Osteoblast (primary cell): ENCODE measurements at places on chromosomes 4 and X. TPM values are rescaled to one million over a fixed set of nuclear protein-coding genes. Genes with fewer than 3 reads are reported as not detected.
A peak's percentile ranks its signal among the peaks of the same experiment; 100 is the strongest.

The GPR34 gene
- 0.72 TPM in 1 of 2 replicates, not detected in the other for total RNA-seq

The SHROOM2 gene
- 6.2 and 8.0 TPM in 2 replicates for total RNA-seq

The TEX28 gene
- total RNA-seq, result not detected in 2 replicates

The ASB9 gene
- total RNA-seq, result not detected in 2 replicates

The CFAP99 gene
- total RNA-seq, result under 0.01 TPM in 2 replicates

The PNCK gene
- 0.29 and 0.36 TPM in 2 replicates for total RNA-seq

- no peak for DNase-seq
These were observed 312.9 kb downstream of the TRIML1 start for GRCh38 chr4:188452097-188452496.

DNA sequence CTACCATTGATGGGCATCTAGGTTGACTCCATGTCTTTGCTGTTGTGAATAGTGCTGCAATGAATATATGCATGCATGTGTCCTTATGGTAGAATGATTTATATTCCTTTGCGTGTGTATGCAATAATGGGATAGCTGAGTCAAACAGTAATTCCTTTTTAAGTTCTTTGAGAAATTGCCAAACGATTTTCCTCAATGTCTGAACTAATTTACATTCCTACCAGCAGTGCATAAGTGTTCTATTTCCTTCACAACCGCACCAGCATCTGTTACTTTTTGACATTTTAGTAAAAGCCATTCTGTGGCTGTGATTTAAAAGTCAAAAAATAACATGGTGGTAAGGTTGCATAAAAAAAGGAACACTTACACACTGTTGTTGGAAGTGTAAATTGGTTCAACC lies 103.1 kb upstream of the FAM47B start:
- DNase-seq, result no peak

DNA sequence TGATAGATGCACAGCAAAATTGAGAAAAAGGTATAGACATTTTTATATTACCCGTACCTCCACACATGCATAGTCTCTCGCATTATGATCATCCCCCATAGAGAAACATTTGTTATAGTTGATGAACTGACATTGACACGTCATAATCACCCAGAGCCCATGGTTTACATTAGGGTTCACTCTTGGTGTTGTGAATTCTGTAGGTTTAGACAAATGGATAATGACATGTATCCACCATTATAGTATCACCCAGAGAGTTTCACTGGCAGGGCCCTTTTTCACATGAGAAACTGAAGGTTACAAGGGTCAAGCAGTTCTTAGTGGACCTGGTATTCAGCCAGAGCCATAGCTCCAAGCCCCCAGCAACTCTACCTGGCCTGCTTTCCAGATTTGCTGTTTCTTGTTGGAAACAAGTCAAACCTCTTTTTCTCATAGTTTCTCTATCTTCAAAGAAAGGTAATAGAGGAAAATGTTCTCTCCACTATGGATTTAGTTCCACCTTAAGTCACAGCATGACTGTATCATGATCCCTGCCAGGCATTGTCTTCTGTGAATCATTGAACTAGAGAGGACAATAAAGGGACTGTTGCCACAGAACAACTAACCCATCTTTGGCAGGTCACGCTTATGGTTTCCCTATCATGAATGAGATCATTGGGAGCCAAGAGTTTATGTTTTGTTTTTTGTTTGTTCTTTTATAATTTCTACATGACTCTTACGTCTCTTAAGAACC lies 64.0 kb downstream of the HHIP start:
- DNase-seq, result peak; percentile 4

DNA sequence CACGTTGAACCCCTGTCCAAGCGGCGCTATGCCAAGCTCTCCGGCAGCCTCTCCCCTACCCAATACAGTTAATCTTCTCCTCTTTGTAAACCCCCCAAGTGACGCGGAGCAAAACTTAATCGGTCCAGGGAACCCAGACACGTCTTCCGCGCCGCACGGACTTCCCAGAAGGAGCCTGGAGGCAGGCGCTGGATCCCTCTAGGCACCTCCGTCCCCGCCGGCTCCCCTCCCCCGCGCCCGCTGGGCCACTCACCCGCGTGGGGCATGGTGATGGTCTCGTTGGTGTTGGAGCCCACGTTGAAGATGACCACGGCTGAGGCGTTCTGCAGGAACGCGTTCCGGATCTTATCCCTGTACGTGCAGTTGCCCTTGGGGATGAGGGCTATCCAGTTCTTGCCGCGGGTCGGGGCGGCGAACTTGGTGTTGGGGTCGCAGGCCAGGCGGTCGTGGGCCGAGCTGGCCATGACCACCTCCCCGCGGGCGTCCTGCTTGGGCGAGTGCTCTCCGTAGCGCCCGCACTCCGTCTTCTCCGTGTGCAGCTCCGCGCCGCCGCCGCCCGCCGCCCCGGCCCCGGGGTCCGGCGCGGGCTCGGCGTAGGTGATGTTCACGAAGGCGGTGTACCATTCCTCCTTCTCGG lies 1.1 kb downstream of the RNF150 start:
- peak; percentile 65 for DNase-seq

GRCh38 chrX:116417214-116417613 lies 19.2 kb upstream of the SLC6A14 start:
- no peak for DNase-seq

DNA sequence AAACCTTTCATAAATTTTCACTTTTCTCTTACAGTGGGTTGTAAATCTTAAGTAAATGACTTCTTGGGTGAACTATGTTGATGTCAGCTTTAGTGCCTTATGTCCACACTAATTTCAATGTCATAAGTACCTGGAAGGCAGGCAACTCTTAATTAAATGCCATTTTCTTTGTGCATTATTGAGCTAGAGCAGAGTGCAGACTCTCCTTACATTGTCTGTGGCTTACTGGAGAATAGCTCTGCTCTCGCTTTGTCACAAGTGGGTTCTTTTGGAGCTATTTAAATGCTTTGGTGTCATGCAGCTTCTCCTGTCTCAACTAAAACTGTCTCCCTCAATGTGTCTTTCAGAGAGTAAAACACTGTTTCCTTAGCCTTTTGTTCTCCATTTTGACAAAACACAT lies 411.6 kb downstream of the STIM2 start:
- no peak for DNase-seq

GRCh38 chr4:121187206-121187605 lies 23.1 kb upstream of the TNIP3 start:
- no peak for DNase-seq

- DNase-seq, result no peak
These were observed 2.4 kb upstream of the FAM50A start for GRCh38 chrX:154441564-154441963.

GRCh38 chr4:139900964-139901376 lies 235.4 kb downstream of the MGST2 start:
- DNase-seq, result no peak

DNA sequence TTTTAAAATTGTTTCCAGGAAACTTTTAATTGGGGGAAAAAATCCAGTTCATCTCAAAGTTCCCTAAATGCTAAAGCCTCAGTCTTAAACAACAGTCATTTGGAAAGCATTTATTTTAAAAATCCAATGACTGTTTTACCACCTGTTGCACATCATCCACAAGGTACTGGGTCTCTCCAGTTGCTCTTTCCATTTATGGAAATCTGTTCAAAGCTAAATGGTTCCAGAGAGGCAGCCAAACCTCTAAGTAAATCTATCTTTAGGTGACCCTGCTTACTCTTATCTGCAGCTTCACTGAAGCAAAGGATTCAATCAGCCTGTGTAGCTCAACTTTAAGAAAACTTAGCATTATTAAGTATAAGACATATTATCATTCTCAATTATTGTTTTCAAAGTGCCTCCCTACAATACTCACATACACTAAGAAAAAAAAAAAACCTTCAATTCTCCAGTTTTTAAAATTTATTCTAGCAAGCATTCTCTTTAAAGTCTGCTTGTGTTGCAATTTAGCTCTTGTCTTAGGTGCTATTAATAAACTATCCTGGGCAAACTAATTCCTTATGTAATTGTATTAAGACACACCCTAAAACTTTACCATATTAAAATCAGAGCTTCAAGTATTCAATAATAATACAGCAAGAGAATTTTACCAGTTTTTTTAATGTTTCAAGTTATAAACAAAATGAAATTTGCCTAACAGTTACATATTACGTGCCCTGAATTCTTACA lies 60.6 kb downstream of the NOCT start:
- DNase-seq, result no peak

- no peak for DNase-seq
These were observed 16.0 kb downstream of the NBDY start for GRCh38 chrX:56744996-56745395.

GRCh38 chr4:72860766-72861165 lies 208.8 kb downstream of the COX18 start:
- DNase-seq, result peak; percentile 15

GRCh38 chrX:7362111-7362510 lies 214.2 kb upstream of the PUDP start:
- DNase-seq, result peak; percentile 22

GRCh38 chr4:18012134-18012806 lies 9.3 kb downstream of the LCORL start:
- DNase-seq, result no peak

DNA sequence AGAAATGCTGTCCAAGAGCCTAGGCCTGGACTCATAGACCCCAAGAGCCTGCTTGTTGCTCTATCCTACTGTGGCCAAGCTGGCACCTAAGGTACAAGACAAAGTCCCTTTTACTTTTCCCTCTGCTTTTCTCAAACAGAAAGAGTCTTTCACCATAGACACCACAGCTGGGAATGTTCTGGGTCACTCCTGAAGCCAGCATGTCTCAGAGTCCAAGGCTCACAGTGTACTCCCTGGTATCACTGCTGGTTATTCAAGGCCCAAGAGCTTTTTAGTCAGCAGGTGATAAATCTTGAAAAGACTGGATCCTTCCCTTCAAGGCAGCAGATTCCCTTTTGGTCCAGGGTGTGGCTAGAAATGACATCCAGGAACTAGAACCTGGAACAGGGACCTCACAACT lies 328.8 kb downstream of the IQCM start:
- no peak for DNase-seq

GRCh38 chr4:177450426-177451107 lies 8.3 kb upstream of the AGA start:
- no peak for DNase-seq

DNA sequence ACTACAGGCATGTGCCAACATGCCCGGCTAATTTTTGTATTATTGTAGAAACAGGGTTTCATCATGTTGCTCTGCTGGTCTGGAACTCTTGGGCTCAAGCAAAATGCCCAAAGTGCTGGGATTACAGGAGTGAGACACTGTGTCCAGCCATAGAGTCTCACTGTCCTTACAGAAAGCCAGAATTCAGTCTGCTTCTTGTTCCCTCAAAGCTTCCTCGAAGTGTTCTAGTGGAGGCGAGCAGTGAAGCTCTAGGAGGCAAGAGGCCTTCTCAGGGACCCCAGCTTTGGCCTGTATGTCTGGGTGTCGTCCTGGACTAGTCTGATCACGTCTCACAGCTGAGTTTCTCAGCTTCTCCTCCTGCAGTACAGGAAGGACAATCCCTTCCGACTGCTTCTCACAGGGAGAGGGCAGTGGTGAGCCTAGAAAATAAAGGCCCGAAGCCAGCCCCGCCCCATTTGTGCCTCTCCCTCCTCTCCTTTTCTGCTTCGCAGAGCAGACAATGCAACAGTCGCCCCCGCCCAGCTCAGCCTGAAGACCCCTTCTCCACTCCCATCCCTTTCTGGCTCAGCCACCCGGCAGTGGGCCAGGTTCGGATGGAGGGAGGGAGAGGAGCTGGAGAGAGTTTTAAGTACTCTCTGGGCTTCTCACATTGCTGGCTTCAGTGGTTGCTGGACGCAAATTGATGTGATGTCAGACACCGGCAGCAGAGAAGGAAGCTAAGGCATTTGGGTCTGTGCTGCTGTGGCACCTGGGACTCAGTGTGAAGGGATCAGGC lies 11.1 kb upstream of the FAM3A start:
- peak; percentile 88 for DNase-seq

DNA sequence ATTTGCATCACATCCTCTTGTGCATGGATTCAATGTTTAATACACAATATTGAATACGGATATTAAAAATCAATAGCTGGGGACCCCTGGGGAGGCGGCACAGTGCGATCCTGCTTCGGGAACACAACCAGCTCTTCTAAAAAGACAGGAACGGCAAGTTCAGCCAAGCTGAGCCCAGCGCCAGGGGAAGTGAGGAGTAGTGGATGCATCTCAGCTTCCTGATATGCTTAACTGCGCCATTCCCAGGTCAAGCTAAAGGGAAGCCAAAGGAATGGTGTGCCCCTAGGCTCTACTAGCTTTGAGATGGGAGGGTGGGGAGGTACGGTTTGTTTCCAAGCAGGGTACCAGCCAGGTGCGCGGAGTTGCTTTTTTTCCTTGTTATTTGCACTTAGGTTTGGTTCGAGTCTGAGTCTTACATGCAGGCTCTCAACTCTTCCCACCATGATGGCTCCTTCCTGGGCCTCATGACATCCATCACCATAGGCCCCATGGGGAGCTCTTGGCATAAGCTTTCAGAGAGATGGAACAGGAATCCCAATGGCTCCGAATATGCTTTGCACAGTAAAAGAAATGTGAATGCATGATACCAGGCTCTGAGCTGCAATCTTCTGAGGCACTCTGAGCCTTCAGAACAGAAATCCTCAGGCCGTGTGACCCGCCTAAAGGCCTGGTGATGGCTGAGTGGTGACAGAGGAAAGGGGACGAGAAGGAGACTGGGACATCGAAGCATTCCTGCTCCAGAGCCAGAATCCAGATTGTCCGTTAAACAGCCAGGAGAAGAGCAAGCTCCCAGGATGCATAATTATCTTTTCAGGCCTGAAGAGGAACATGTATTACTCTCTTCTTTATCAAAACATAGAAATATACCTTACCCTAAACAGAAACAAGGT lies 51.8 kb upstream of the BCOR start:
- peak; percentile 87 for DNase-seq

DNA sequence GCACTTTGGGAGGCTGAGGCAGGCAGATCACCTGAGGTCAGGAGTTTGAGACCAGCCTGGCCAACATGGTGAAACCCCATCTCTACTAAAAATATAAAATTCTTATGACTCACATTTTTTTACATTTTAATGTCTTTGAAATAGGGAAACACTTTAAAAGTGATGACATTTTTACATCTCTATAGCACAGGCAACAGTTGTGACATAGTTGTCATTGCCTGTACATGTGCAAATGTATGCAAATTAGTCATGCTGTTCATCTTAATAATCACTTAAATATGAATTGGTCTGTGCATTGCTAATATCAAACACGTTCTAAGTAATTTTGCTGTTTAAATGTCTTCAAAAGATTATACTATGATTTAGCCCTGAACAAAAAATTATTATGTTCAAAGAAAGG lies 41.7 kb downstream of the ZGRF1 start:
- no peak for DNase-seq

DNA sequence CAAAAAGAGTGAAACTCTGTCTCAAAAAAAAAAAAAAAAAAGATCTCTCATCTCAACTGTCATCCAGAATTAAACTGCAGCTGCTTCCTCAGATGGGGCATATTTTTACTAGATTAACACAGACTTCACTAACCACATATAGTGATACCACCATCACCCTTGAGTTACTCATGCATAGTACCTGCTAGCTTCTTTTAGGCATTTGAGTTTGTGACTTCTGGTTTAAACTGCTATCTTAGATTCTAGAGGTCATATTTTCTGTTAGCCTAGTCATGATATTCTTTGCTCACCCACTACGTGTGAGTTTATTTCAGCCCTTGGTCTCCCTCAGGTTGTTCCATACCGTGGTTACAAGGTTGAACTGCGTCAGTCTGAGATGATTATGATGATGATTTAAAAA lies 154.9 kb upstream of the BMP3 start:
- no peak for DNase-seq
